ENCODE measurements at places on chromosomes 7 and 10. TPM values are rescaled to one million over a fixed set of nuclear protein-coding genes. Genes with fewer than 3 reads are reported as not detected.
A peak's percentile ranks its signal among the peaks of the same experiment; 100 is the strongest.

DNA sequence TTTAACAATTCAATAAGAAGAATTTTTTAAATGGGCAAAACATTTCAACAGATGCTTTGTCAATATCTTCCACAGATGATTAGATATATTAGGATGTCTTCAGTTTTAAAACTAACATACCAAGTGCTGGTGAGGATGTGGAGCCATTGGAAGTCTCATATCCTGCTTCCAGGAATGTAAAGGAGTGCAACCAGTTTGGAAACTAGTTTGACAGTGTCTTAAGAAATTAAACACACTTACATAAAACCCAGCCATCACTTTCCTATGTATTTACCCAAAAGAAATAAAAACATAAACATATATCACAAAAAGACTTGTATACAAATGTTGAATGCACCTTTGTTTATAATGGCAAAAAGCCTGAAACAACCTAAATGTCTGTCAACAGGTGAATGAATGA is 13.3 kb upstream of the AGK start:
- H3K27ac ChIP-seq: no peak overlapping the region
- no peak for DNase-seq
- H3K36me3 ChIP-seq: no peaks in the 10 kb centered on the region
- H3K27me3 ChIP-seq: peaks cover 11% of the 10 kb centered on the region

- no peaks in the 10 kb centered on the region for H3K4me1 ChIP-seq
- no peaks in the 10 kb centered on the region for H3K27me3 ChIP-seq
- H3K36me3 ChIP-seq: no peaks in the 10 kb centered on the region
- H3K4me3 ChIP-seq: no peak overlapping the region
- H3K27ac ChIP-seq: no peak overlapping the region
- no peak for DNase-seq
Measured at GRCh38 chr7:139854803-139855497, 25.9 kb downstream of the TBXAS1 start.

Gene OGDHL
- 9.5 TPM for total RNA-seq

- no peak for DNase-seq
- no peak overlapping the region for H3K27ac ChIP-seq
- H3K27me3 ChIP-seq: no peaks in the 10 kb centered on the region
- no peaks in the 10 kb centered on the region for H3K4me1 ChIP-seq
Measured at GRCh38 chr7:133576612-133577168, 323.8 kb downstream of the EXOC4 start.

- no peak overlapping the region for H3K27ac ChIP-seq
- no peaks in the 10 kb centered on the region for H3K27me3 ChIP-seq
- no peak overlapping the region for H3K4me3 ChIP-seq
- H3K4me1 ChIP-seq: no peaks in the 10 kb centered on the region
Measured at GRCh38 chr7:13442226-13442625, 547.2 kb downstream of the ETV1 start.

Gene COL28A1
- 0.47 TPM for total RNA-seq

- H3K4me3 ChIP-seq: no peak overlapping the region
- H3K27ac ChIP-seq: no peak overlapping the region
- peak; percentile 89 for DNase-seq
- H3K4me1 ChIP-seq: no peaks in the 10 kb centered on the region
- H3K36me3 ChIP-seq: no peaks in the 10 kb centered on the region
Measured at GRCh38 chr10:122565766-122566206, 5.2 kb downstream of the DMBT1 start.

DNA sequence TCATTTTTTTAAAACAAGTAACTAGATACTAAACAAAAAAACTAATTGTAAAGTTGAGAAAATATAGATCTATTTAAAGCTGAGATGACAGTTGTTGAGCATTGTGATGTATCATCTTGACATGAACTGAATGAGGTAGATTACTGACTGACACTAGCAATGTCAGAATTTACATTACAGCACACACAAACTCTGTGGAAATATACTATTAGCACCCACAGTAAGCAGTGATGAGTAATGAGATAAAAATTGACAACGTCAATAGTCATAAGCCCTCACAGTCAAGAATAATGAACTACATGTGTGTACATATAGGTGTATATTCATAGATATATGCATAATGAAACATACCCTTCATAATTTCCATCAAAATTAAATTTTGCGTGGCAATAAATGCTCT is 368.4 kb downstream of the TFEC start:
- no peak for DNase-seq
- no peaks in the 10 kb centered on the region for H3K27me3 ChIP-seq
- H3K4me3 ChIP-seq: no peak overlapping the region
- H3K4me1 ChIP-seq: no peaks in the 10 kb centered on the region

DNA sequence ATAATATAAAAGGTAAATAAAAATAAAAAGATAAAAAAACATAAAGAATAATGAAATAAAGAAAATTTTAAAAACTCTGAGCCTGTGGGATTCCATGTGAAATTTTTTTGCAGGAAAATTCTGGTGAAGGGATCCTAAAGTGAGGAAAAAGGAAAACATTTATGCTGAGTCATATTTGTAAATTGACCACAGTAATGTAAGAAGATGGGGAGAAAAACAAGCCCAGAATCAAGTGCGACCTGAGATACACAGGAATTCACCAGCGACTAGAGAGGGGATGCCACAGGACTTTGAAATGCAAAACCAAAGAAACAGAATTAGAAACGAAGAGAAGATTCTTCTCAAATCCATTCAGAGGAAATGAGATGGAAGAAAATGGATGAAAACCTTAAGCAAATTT is 133.8 kb upstream of the PFKP start:
- no peak for DNase-seq
- H3K4me3 ChIP-seq: no peak overlapping the region
- H3K27ac ChIP-seq: no peak overlapping the region
- peaks cover 8% of the 10 kb centered on the region for H3K27me3 ChIP-seq

Gene LIPF
- 1.1 TPM for total RNA-seq

DNA sequence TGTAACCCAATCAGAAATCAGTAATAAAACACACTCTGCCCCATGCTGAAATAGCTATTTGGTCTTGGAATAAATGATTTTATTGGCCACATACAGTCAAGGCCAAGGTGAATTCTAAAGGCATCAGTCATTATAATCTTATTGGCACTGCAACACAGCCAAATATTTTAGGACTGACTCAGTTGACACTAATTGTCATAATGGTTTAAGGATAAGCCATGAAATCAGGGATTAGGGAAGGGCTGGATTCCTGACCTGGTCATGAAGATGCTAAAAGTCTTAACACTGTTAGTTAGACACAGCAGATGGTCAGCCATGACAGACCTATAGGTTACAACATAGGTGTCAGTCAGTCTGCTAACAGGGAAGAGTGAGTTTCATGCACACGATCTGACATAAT is 330.3 kb upstream of the NPSR1 start:
- H3K36me3 ChIP-seq: no peaks in the 10 kb centered on the region
- no peaks in the 10 kb centered on the region for H3K4me1 ChIP-seq
- no peaks in the 10 kb centered on the region for H3K27me3 ChIP-seq
- DNase-seq: no peak

GRCh38 chr10:15253951-15254807 is 85.7 kb upstream of the NMT2 start:
- no peaks in the 10 kb centered on the region for H3K27me3 ChIP-seq
- DNase-seq: no peak
- no peaks in the 10 kb centered on the region for H3K4me1 ChIP-seq
- no peak overlapping the region for H3K4me3 ChIP-seq

GRCh38 chr7:72176875-72177274 is 235.3 kb downstream of the CALN1 start:
- H3K36me3 ChIP-seq: no peaks in the 10 kb centered on the region
- H3K27ac ChIP-seq: no peak overlapping the region
- no peak for DNase-seq
- no peaks in the 10 kb centered on the region for H3K4me1 ChIP-seq

GRCh38 chr10:86258941-86259340 is 107.7 kb downstream of the GRID1 start:
- no peaks in the 10 kb centered on the region for H3K4me1 ChIP-seq
- no peak overlapping the region for H3K4me3 ChIP-seq
- no peak for DNase-seq
- peaks cover 13% of the 10 kb centered on the region for H3K27me3 ChIP-seq

- peak overlapping the region; percentile 95 for H3K27ac ChIP-seq
- peaks cover 56% of the 10 kb centered on the region for H3K4me1 ChIP-seq
- no peak overlapping the region for H3K4me3 ChIP-seq
- DNase-seq: no peak
Measured at GRCh38 chr7:371779-372545, 82.0 kb downstream of the FOXL3 start.

Gene CYP2E1
- 0.43 TPM for total RNA-seq

Gene NPY
- 6.3 TPM for total RNA-seq

Gene STEAP2
- total RNA-seq: 8.3 TPM

GRCh38 chr7:92694211-92694610 is 104.0 kb upstream of the FAM133B start:
- peaks cover 38% of the 10 kb centered on the region for H3K4me1 ChIP-seq
- no peak for DNase-seq
- H3K27me3 ChIP-seq: no peaks in the 10 kb centered on the region
- no peak overlapping the region for H3K4me3 ChIP-seq
- H3K36me3 ChIP-seq: no peaks in the 10 kb centered on the region
- peak overlapping the region; percentile 77 for H3K27ac ChIP-seq

DNA sequence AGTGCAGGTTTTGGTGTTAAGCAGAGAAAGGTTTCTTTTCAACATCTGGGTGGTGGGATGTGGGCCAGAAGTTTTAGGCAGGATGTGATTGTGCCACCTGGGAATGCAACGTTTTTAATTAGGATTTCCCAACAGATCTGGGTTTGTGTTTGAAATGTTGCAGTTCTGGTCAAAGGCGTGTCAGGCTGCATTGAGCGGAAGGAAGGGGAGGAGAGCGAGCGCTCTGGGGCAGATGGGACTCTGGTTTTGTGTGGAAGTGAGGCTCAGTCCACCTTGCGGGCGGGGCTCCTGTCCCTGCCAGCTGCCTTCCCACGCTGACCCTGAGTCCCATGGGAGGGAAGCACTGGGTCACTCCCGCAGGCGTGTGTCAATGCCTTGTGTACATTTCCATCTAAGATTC is 767.7 kb downstream of the KCNMA1 start:
- H3K27me3 ChIP-seq: no peaks in the 10 kb centered on the region
- no peak for DNase-seq
- no peak overlapping the region for H3K27ac ChIP-seq
- H3K36me3 ChIP-seq: no peaks in the 10 kb centered on the region

DNA sequence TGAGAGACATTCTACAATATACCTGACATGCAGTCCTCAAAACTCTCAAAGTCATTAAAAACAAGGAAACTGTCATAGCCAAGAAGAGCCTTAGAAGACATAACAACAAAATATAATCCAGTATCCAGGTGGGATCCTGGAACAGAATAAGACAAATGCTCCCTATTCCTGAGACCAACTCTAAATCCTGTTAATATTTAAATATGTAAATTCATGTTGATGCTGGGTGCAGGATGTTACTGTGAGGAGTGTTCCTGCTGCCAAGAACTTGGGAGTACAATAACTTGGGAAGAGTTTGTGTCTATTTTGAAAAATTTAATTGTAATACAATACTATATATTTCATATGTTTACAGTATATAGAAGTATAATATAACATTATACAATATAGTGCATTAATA is 61.0 kb downstream of the FAS start:
- no peaks in the 10 kb centered on the region for H3K36me3 ChIP-seq
- no peaks in the 10 kb centered on the region for H3K4me1 ChIP-seq
- DNase-seq: no peak
- H3K27me3 ChIP-seq: no peaks in the 10 kb centered on the region
- H3K27ac ChIP-seq: no peak overlapping the region

GRCh38 chr10:50788951-50789945 is 49.5 kb downstream of the ASAH2B start:
- no peaks in the 10 kb centered on the region for H3K36me3 ChIP-seq
- DNase-seq: peak; percentile 18
- H3K27me3 ChIP-seq: no peaks in the 10 kb centered on the region
- H3K27ac ChIP-seq: no peak overlapping the region
- H3K4me1 ChIP-seq: no peaks in the 10 kb centered on the region

Gene PON1
- total RNA-seq: 37.4 TPM

DNA sequence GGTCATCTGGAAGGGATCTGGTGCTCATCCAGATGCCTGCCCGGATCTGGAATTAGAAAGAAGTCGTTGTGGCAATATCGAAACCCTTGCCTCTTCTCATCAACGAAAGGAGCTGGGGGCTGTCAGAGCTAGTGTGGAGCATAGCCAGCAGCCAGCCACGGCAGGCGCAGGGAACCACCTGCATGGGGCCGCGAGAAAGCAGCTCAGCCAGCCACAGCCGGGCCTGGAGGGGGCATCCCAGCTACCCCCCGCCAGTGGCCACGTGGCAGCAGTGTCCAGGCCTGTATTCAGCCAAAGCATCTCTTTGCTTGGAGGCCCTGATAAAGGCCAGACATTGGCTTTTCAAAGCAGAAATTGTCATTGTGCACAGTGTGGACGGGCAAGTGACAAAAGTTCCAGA is 19.1 kb downstream of the GPR26 start:
- no peak for DNase-seq
- no peak overlapping the region for H3K27ac ChIP-seq
- H3K36me3 ChIP-seq: no peaks in the 10 kb centered on the region

DNA sequence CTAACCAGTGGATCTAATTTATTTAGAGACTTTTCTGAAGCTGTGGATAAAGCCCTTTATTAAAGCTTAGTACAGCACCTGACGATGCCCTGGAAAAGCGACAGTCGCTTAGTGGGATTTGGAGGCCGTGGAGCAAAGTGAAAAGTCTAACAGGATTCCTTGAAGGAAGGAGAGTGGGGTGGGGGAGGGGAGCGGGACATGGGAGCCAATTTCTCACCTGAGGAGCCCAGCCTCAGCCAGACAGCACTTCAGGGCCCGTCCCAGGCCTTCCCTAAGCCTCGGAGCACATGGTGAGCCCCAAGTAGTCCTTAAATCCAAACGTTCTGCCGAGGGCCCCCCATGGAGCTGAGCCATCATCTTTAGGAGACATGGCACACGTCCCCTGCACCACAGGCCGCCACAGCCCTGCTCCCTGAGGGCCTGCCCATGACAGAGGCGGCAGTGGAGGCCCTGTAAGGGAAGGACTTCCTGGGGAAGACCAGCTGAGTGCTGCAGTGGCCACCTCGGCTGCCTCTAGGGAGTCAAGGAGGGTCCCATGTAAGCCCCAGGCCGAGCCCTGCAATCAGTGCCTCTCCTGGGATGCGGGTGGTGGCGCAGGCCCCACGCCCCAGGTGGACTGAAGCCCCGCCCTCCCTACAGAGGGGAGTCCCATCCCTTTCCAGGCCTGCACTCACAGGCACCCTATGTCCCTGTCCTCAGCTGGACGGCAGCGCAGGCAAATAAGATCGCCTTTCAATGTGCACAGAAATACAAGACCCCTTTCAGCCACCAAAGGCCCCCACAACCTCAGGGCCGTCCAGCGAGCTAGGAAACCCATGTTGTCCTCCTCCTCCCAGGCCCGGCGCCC is 187.0 kb downstream of the MAD1L1 start:
- no peak for DNase-seq
- no peaks in the 10 kb centered on the region for H3K27me3 ChIP-seq
- peaks cover 13% of the 10 kb centered on the region for H3K4me1 ChIP-seq
- H3K4me3 ChIP-seq: no peak overlapping the region
- no peak overlapping the region for H3K27ac ChIP-seq
- no peaks in the 10 kb centered on the region for H3K36me3 ChIP-seq

GRCh38 chr10:21160116-21160515 is 263.0 kb upstream of the NEBL start:
- no peaks in the 10 kb centered on the region for H3K4me1 ChIP-seq
- DNase-seq: no peak
- no peak overlapping the region for H3K27ac ChIP-seq
- H3K27me3 ChIP-seq: no peaks in the 10 kb centered on the region

- H3K27me3 ChIP-seq: no peaks in the 10 kb centered on the region
- peak overlapping the region; percentile 89 for H3K27ac ChIP-seq
- H3K36me3 ChIP-seq: no peaks in the 10 kb centered on the region
- no peak overlapping the region for H3K4me3 ChIP-seq
- peak; percentile 88 for DNase-seq
Measured at GRCh38 chr10:73886085-73886529, 11.8 kb upstream of the CAMK2G start.

Gene GOLGA7B
- total RNA-seq: 0.12 TPM

GRCh38 chr10:110513949-110514348 is 16.2 kb downstream of the DUSP5 start:
- no peak for DNase-seq
- H3K27ac ChIP-seq: no peak overlapping the region
- H3K4me1 ChIP-seq: no peaks in the 10 kb centered on the region
- H3K27me3 ChIP-seq: no peaks in the 10 kb centered on the region
